ENCODE measurements at places on chromosomes 6 and 20.

GRCh38 chr6:74654296-74654695 is 551.6 kb downstream of the COL12A1 start:
- DNase-seq = no peak

- no peak for DNase-seq
Observed at GRCh38 chr20:50211091-50211490, 20.5 kb downstream of the CEBPB start.

- DNase-seq = no peak
Observed at GRCh38 chr6:33610779-33611732, 10.1 kb upstream of the ITPR3 start.

- no peak for DNase-seq
Observed at GRCh38 chr20:52529826-52530225, 338.2 kb upstream of the ZFP64 start.

DNA sequence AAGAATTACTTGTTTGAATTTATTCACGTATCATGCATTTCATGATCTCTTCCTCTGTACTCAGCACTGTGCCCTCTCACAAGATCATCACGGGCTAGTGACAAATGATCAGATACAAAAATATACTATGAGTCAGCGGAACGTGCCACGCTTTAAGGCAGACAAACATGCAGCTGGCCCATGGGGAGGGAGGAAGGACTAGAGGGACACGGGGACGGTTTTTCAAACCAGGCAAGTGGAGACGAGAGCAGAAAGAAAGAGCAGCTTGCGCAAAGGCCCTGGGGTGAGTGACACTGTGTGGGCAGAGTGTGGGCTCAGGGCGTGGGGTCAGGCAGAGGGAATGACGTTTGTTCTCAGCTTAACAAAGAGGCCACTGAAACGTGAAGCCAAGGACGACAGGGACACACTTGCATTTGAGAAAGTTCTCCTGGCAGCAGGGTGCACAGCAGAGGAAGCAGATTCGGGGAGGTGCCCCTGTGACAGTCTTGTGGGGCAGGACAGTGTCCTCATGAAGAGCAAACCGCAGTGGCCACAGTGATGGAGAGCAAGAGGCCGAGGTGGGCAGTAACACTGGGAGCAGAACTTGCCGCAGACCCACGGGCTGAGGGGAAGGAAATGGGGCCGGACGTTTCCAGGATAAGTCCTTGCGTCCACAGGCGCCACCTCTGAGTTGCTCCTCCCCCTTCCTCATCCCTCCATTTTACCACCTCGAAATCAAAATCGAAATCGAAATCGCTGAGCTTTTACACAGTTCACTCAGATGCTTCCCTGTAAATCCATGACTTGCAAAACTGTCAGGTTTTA is 6.9 kb upstream of the RPS6KA2 start:
- DNase-seq = no peak

- DNase-seq = no peak
Observed at GRCh38 chr6:131101911-131102680, 33.2 kb upstream of the AKAP7 start.

GRCh38 chr6:144284478-144284782 is 705 bp upstream of the UTRN start:
- DNase-seq = no peak

GRCh38 chr6:110800839-110801196 is 14.5 kb downstream of the CDK19 start:
- DNase-seq = no peak

DNA sequence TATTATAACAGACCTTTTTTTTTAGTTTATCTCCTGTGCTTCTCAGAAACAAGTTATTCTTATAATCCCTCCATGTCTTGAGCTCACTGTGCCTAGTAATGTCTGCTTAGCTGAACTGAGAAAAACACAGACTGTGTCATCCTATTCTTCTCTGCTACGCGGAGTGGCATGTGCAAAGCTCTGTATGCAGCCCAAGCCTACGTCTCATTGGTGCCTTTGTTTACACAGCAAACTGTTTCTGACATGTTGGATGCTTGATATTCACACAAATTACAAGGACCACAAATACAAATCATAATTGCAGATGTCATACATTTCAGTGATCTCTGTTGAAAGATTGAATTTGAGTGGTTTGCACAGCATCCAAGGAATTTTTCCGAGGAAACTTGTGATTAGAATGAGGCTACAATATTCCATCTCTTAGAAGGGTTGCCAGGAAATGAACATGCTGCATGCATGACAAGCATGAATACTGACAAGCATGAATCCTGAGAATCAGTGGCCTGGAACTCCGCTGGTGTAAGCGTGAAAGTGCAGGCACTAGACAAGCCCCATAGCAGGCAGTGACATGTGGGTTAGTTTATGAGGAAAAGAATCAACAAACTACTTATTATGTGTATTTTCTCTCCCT is 128.4 kb upstream of the SGK1 start:
- no peak for DNase-seq

All from stimulated activated CD4-positive, alpha-beta T cell treated with anti-CD3 and anti-CD28 coated beads, TNF-alpha, amount 100 ng/mL, for 24 hours (primary cell).